ENCODE measurements at places on chromosomes 7 and 10. TPM values are rescaled to one million over a fixed set of nuclear protein-coding genes. Genes with fewer than 3 reads are reported as not detected.

Gene KAZALD1
- 1.6 TPM for total RNA-seq

Gene DIP2C
- total RNA-seq = 9.6 TPM

Gene TNRC18
- total RNA-seq = 201 TPM

Gene SPDYE2B
- not detected for total RNA-seq

Gene CDC14C
- not detected for total RNA-seq

Gene ABCB8
- 8.8 TPM for total RNA-seq

Gene ADIRF
- 113 TPM for total RNA-seq

Gene PRR15
- 2.3 TPM for total RNA-seq

Gene GPR26
- not detected for total RNA-seq

Gene KMT2E
- total RNA-seq = 48.5 TPM

Gene MCM10
- total RNA-seq = 0.26 TPM

Gene ACHE
- total RNA-seq = 6.2 TPM

Gene ANKMY2
- total RNA-seq = 8.6 TPM

Gene ATOH7
- not detected for total RNA-seq

Gene ADAM12
- total RNA-seq = under 0.01 TPM

Gene FAM171A1
- 22.1 TPM for total RNA-seq

Gene ZNF425
- total RNA-seq = 0.33 TPM

Gene BEND7
- total RNA-seq = 17.5 TPM

Gene FXYD4
- total RNA-seq = not detected

Gene SLC13A1
- not detected for total RNA-seq

Gene GLRX3
- 13.2 TPM for total RNA-seq

Gene THNSL1
- total RNA-seq = under 0.01 TPM

Gene TLL2
- total RNA-seq = not detected

Gene NKX6-2
- not detected for total RNA-seq

Gene IKZF1
- total RNA-seq = 16.5 TPM

Gene STRIP2
- 0.26 TPM for total RNA-seq

Gene AMPH
- total RNA-seq = 14.2 TPM

Gene ERVW-1
- not detected for total RNA-seq

Gene CLEC2L
- total RNA-seq = not detected

Data from body of pancreas (tissue), 4 donors.